ENCODE measurements at places on chromosomes 16 and 17.

- no peak for DNase-seq
Observed at GRCh38 chr17:49442041-49442440, 27.4 kb upstream of the PHB1 start.

DNA sequence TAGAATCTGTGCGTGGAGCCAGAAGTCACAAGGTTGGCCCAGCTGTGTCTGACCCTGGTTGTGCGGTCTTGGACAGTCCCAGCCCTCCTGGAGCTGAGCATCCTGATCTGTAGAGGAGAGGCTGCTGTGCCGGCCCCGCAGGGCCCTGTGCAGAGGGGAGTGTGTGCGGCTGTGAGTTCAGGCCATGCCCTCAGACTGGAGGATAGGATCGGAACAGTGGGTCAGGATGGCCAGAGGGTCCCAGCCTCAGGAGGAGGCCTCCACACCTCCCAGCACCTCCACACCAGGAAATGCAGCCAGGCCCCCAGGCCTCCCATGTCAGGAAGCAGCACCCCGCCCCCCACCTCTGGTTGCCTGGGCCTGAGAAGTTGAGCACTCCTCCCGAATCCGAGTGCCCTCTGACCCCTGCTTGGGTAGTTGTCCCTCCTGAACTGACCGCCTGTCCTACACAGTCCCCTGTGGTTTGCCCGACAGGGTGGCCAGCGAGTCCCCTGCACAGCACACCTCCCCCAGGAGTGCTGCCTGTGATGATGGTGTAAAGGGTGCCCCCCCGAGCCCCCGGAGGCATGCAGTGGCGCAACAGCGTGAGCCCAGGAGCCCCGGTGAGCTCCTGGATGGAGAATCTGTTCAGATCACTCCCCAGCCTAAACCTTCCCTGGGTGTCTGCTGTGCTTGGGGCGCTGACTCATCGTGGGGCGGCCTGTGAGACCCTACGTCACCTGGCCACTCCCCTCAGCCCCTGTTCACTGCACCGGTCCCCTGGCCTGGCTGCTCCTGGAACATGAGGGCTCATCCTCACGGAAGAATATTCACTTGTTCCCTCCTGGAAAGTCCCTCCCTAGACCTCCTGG is 285.2 kb downstream of the SEC14L1 start:
- DNase-seq = no peak

GRCh38 chr17:65539630-65540266 is 21.7 kb downstream of the AXIN2 start:
- no peak for DNase-seq

DNA sequence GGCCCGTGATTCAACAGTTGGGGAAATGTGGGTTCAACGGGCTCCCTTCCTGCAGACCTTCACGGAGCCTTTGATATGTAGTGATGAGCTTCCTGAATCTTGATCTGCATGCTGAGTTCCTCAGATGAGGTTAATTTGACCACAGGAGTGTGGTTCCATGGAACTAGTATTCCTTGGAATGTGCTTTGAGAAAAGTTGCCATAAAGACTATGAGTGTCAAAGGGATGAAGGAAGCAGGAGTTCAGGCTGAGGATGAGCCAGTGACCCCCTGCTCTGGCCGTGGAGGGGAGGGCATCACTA is 229.2 kb downstream of the MSI2 start:
- DNase-seq = no peak

- no peak for DNase-seq
Observed at GRCh38 chr17:40480501-40481003, 20.9 kb downstream of the TNS4 start.

DNA sequence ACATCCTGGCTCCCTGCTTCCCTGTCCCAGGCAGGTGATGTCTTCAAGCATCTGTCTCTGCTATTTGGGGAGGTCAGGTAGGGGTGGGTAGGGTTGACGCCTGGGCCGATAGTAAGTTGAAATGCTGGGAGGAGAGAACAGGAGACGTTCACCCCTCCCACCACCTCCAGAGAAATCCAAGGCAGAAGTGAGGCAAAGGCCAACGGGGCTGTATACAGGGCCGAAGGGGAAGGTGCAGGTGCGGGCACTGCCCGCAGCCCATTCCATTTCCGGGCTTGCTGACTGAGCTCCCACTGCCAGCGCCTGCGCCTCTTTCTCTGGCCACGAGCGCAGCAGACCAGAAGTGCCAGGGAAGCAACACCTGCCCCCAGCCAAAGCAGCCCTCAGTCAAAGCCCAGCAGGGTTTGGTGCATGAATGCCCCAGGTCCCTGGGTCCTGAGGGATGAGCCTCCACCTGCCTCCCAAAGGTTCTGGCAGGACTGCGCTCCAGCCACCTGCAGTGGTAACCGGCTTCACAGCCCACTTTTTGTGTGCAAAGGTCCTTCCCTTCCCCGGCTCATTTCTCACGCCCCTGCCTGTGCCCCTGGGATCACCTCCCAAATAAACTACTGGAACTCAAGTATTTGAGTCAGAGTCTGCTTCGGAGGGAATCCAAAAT is 127.6 kb upstream of the TNRC6C start:
- DNase-seq = no peak

DNA sequence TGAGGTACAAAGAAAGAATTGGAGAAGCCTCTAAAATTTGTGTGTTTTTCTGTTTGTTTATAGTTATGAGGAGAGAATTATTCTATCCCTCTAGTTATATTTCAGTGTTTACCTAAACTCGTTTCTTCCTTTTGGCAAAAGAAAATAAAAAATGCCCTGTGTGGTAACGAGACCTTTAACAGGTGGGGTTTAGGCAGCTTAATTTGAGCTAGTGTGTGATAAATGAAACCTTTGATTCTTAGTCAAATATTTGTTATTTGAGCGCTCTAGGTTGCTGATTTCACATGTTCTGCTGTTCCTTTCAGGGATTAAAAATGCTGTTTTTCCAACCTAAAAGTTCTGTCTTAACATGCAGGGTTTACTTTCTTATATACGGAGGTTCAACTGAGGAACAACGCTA is 17.5 kb downstream of the ERCC4 start:
- DNase-seq = no peak

GRCh38 chr17:60065136-60065535 is 13.6 kb downstream of the HEATR6 start:
- no peak for DNase-seq

DNA sequence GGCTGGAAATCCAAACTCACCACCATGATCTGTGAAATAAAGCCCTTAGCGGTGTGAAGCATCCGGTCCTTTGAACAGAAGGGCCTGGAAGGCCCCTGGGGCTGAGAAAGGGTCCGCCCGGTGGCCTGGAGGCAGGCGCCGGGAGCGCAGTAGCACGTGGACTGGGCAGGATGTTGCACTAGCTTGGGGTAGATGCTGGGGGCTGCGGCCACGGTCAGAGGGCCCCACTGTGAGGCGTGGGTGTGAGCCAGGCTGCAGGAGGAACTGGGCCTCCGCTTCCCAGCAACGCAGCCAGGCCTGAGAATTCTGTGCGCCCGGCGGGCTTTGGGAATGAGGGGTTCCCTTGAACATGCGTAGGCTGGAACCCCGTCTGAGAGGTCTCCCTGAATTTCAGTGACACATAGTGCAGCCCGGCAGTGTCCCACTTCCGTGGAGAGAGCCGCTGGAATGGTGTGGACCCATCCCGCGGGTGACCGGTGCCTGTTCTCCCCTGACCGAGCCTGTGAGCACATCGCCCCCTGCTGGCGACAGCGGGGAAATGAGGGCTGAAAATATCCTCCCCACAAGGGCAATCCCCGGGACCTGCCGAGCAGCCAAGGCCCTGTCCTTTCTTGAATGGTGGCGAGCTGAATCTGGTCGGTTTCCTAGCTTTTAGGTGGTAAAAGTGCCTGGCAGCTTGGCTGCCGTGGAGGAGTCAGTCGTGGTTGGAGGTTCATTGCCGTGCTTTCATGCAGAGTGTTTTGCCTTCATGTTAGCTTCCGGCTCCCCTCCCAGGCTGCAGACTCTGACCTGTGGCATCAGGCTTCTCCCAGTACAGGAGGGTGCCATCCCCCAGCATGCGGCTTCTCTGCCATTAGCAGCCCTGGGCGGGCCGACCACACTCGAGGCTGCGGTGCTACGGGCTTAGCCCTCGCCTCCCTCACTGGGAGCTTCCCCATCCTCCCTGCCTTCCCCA is 43.8 kb downstream of the DNAJA2 start:
- DNase-seq = peak; percentile 61

GRCh38 chr17:81153340-81153803 is 11.9 kb upstream of the PVALEF start:
- DNase-seq = no peak

- DNase-seq = no peak
Observed at GRCh38 chr17:60151355-60151754, 1.6 kb downstream of the CA4 start.

GRCh38 chr17:58268326-58268725 is 12.4 kb downstream of the MPO start:
- no peak for DNase-seq

DNA sequence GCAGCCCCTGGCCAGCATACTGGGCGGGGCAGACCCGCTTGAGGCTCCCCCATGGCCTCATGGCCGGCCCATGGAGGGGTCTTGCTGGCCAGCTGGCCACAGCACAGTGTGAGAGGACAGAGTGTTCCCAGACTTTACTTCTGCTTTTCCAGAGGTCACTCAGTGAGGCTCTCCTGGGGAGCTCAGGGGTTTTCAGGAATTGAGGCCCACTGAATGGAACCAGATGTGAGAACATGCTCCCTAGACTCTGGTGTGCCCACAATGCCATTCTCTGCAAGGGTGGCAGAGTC is 21.2 kb downstream of the ATP6V0D1 start:
- DNase-seq = no peak

DNA sequence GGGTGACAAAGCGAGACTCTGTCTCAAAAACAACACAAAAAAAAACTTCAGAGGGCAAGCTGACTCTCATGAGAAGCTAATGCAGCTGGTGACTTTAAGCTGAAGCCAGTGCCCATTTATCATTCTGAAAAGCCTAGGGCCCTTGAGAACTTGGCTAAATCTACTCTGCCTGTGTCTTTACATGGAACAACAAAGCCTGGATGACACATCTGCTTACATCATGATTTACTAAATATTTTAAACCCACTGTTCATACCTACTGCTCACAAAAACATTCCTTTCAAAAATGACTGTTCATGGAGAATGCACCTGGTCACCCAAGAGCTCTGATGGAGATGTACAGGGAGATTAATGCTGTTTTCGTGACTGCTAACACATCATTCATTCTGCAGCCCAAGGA is 6.1 kb upstream of the ALOX12 start:
- no peak for DNase-seq

- DNase-seq = no peak
Observed at GRCh38 chr16:48011878-48012658, 143.7 kb downstream of the ABCC12 start.

DNA sequence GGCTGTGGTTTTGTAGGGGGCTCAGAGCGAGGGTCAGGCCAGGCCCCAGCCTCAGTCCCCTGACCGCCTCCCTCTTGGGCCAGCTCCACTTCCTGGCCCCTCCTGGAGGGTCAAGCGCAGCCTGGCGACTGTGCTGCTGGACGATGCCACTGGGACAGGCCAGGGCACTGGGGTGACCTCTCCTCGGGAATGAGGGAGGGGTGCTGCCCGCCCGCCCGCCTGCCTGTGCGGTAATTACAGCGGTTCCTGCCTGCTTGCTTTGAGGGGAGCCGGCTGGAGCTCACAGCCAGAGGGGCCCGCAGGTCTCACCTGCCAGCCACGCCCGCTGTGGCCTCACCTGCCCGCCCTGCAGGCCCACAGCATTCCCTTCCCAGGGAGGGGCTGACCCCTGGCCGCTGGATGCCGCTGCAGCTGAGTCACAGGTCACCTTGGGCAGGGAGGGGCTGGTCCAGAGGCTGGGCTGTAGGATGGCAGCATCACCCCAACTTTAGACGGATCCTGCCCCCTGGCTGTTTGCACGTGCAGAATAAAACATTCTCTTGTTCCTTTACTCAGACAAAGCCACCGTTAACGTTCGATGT is 76.7 kb upstream of the CBX4 start:
- DNase-seq = peak; percentile 51

- no peak for DNase-seq
Observed at GRCh38 chr17:71188811-71189492, 931.9 kb upstream of the SOX9 start.

GRCh38 chr16:48608871-48609651 is 919 bp downstream of the N4BP1 start:
- DNase-seq = no peak

- no peak for DNase-seq
Observed at GRCh38 chr16:89561884-89562599, 1.6 kb downstream of the RPL13 start.

- no peak for DNase-seq
Observed at GRCh38 chr17:54967621-54968261, 713 bp downstream of the COX11 start.

DNA sequence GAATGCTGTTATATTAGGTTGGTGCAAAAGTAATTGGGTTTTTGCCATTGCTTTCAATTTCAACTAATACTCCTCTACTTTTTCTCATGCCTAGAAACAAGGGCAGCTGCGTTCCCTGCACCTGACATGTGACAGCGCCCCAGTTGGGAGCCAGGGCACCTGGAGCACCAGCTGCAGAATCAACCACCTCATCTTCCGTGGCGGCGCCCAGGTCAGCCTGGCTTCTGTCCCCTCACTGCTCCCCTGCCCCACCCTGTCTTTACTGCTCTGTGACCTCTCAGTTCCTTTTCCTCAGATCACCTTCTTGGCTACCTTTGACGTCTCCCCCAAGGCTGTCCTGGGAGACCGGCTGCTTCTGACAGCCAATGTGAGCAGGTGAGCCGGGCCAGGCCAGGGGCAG is 16.4 kb upstream of the ITGAD start:
- no peak for DNase-seq

DNA sequence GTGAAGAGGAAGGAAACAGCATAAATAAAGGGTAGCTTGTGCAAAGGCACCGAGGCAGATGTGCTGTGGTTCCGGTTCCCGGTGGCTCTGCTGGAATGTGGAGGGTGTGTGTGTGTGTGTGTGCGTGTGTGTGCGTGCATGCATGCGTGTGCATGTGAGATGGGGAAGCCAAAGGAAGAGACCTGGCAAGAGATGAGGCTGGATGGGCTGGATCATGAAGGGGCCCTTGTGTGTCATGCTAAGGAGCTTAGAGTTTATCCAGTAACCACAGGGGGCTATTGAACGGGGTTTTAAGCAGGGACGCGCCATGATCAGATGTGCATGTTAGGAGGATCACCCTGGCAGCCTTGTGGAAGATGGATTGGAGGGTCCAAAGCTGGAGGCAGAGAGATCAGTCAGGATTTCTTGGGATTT is 8.3 kb downstream of the WSCD1 start:
- DNase-seq = no peak

GRCh38 chr17:49260011-49260816 is 29.6 kb upstream of the PHOSPHO1 start:
- DNase-seq = peak; percentile 58

DNA sequence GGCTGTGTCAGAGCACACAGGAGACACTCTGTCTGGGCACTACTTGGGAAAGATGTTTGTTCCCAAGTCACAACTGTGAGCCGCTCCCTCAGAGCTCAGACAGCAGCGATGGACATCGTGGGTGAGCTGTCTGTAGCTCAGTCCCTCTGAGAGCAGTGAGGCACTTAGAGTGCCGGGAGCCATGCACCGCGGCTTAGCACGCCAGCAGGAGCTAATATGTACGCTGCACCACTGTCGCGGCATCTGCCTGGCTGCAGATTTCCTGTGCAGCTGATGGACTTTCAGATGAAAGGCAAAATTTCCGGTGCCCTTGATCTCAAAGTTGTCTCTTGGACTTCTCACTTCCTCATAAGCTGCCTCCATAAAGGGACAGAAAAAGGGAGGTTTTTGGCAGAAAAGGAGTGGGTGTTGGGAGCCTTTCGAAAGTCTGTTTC is 92.8 kb upstream of the ZNF469 start:
- DNase-seq = no peak

Data from right lobe of liver (tissue), 6 donors.